ENCODE measurements at places on chromosomes 11 and 22.

GRCh38 chr11:35288309-35288708, 131.0 kb downstream of the SLC1A2 start:
- no peak for DNase-seq

DNA sequence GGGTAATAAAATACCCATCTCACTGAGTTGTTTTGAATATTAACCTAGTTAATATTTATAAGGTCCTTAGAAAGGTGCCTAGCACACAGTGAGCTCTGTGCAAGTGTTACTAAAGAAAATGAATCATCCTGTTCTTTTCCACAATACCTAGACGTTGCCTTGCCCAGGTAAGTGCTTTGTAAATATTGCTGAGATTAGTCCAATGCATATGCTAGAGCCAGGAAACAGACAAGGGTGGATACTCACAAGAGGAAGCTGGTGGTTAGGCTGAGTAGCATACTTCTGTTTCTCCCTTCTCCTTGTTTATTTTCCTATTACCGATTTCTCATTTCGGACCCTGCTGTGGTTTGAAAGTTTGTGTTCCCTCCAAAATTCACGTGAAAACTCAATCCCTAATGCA, 58.1 kb upstream of the BARX2 start:
- DNase-seq, result no peak

GRCh38 chr11:60854140-60854846, 1.5 kb downstream of the PTGDR2 start:
- no peak for DNase-seq

- no peak for DNase-seq
Measured at GRCh38 chr22:24021304-24021703, 10.2 kb downstream of the CABIN1 start.

DNA sequence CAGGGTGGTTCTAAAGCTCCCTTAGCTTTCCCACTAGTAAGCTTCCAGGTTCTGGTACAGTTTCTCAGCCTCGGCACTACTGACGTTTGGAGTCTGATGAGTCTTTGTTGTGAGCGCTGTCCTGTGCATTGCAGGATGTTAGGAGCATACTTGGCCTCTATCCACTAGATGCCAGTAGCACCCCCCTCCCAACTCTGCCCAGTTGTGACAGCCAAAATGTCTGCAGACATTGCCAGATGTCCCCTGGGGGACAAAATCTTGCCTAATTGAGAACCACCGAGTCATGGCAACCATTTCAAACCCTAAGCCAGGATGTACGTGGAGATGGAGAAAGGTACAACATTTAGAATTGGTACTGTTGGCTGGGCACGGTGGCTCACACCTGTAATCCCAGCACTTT, 68.7 kb downstream of the PTPRJ start:
- no peak for DNase-seq

GRCh38 chr11:11808992-11809615, 32.7 kb upstream of the USP47 start:
- DNase-seq, result no peak

DNA sequence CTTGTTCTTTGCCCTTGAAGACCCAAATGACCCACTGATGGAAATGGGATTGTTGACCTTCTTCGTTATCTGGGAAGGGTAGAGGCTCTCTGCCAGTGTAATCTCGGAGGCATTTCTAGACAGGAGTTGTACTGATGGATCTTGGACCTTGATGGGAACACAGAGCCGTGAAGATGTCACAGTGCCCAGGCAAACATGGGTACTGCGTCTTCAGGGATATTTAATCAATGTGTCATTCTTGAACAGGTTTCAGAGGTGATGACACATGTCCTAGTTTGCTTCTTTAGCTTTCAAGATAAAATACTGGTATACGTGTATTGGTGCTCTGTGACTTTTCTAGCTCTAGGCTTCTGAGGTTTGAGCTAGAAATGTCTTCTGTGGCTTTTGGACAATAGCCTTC, 6.2 kb downstream of the LDLRAD3 start:
- DNase-seq, result no peak

- no peak for DNase-seq
Measured at GRCh38 chr11:63763496-63764339, 4.9 kb downstream of the ZFTA start.

GRCh38 chr22:44205516-44206329, 25.0 kb downstream of the PARVG start:
- no peak for DNase-seq

GRCh38 chr11:69588270-69588669, 52.7 kb upstream of the CCND1 start:
- no peak for DNase-seq

DNA sequence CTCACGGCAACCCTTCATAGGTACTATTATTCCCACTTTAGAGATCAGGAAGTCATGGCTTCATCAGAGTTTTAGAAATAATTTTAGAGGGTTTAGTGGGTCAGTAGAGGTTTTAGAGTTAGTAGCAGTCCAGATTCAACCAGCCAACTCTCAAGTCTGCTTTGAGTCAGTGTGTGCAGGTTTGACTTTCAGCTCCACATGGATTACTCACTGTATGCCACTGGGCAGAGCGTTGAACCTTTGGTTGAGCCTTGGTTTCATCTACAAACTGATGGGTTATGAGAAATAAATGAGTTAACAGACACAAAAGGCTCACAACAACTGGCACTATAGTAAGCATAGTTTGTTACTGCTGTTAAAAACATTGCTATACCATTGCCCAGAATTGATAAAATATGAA, 19.0 kb upstream of the TP53AIP1 start:
- DNase-seq, result no peak

GRCh38 chr22:31289344-31289743, 2.9 kb downstream of the PIK3IP1 start:
- DNase-seq, result no peak

DNA sequence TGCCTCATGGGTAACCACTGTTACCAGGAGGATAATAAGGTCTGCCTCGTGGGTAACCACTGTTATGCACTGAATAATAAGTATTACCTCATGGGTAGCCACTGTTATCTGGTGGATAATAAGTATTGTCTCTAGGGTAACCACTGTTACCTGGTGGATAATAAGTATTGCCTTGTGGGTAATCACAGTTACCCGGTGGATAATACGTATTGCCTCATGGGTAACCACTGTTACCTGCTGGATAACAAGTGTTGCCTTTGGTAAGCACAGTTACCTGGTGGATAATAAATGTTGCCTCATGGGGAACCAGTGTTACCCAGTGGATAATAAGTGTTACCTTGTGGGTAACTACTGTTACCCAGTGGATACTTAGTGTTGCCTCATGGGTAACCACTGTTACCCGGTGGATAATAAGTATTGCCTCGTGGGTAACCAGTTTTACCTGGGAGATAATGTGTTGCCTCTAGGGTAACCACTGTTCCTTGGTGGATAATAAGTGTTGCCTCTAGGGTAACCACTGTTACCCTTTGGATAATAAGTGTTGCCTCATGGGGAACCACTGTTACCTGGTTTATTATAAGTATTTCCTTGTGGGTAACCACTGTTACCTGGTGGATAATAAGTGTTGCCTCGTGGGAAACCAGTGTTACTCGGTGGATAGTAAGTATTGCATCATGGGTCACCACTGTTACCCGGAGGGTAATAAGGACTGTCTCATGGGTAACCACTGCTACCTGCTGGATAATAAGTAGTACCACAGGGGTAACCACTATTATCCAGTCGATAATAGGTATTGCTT, 10.6 kb upstream of the NXPE4 start:
- no peak for DNase-seq

DNA sequence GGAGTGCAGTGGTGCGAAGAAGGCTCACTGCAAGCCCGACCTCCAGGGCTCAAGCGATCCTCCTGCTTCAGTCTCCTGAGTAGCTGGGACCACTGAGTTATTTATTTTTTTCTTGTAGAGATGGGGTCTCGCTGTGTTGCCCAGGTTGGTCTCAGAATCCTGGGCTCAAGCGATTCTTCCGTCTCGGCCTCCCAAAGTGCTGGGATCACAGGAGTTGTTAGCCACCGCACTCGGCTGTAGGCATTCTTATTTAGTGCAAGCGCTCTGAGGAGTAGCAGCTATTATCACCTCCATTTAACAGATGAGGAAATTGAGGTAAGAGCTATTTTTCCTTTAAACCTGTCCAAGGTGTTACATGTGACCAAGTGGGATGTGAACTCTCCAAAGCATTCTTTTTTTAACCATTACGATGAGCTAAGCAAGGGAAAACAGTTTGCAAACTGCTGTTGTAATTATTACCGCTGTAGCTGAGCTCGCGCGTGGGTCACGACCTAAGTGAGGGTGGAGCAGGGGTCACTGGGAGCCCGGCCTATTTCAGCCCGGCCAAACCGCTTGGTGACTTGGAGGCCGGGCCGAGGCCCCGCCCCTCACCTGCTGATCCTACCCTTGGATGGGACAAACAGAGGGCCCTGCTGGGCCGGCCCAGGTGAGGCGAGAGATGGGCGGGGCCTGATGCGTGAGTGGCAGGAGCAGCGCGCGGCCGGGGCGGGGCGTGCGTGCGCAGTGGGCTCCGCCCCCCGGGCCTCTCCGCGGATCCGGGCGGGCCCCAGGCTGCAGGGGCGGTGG, 449 bp upstream of the KREMEN1 start:
- peak; percentile 39 for DNase-seq

DNA sequence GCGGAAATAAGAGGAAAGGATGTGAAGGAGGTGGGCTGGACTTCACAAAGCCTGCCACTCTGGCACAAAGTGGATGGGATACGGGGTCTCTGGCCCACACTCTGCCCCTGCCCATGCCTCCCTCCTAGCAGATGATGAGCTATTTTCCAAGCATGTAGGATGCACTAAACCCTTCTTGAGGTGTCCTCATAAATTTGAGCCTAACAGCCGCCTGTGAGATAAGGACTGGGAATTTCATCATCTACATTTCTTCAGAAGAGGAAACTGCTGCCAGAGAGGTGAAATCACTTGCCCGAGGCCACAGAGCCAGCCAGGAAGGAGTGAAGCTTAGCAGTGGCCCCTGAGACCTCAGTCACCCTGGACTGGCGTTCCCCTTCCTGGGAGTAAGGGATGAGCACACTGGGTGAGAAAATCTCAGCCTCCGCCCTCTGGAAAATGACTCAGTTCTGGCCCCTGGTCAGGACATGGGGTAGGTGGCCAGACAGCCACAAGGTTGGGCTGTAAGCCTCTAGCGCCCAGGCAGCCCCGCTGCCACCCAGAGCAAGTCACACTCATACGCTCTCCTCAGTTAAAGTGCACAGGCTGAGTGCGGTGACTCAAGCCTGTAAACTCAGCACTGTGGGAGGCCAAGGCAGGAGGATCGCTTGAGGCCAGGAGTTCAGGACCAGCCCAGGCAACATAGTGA, 27.9 kb downstream of the MB start:
- DNase-seq, result peak; percentile 47

DNA sequence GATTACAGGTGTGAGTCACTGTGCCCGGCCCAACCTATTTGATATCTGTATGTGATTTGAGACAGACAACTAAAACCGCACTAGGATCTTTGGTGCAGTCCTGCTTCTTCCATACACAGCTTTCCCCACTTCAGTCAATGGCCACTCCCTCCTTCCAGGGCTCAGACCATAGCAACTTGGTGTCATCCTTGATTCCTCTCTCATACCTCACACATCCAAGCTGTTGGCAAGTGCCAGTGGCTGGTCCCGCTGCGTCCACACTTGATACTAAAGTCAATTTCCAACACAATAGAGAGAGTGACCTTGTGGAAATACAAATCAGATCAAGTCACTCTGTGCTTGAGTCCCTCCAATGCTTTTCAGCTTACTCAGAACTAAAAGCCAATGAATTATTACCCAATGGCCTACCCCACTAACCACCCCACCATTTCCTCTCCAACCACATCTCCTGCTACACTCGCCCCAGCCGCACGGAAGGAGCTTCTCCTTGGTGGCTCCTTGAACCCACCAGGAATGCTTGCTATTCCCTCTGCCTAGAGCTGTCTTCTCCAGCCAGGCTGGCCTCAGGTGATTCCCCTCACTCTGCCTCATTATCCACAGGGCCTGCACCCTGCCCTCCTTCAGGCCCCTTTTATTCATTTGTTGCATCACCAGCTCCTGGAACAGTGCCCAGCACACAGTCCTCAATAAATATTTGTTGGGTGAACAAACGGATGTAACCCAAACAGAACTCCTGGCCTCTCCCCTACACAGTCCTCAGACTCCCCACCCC, 12.9 kb downstream of the ABTB2 start:
- DNase-seq, result peak; percentile 74

DNA sequence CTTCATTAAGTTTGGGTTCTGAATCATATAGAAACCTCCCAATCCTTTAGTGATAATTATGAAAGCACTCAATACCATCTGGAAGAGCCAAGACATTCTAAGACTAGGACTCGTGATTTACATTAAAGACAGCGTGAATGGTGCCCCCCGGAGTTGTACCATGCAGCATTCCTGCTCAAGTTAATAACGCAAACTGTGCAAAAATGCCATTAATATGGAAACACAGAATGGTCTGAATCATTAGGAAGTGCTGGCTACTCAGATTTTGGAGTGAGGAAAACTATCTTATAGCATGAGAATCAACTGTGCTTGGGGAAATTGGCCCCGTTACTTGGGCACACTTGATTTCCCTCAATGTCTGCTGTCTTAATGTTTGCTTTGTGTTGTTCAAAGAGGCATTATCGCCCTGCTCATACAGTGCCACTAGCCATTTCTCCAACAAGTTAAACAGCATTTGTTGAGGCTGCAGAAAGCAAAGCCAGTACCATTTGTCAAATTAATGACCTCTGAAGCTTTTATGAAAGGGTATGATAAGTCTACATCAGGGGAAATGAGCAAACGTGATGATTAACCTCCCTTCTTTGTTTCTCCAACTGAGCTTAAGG, 18.5 kb upstream of the TPH1 start:
- no peak for DNase-seq

DNA sequence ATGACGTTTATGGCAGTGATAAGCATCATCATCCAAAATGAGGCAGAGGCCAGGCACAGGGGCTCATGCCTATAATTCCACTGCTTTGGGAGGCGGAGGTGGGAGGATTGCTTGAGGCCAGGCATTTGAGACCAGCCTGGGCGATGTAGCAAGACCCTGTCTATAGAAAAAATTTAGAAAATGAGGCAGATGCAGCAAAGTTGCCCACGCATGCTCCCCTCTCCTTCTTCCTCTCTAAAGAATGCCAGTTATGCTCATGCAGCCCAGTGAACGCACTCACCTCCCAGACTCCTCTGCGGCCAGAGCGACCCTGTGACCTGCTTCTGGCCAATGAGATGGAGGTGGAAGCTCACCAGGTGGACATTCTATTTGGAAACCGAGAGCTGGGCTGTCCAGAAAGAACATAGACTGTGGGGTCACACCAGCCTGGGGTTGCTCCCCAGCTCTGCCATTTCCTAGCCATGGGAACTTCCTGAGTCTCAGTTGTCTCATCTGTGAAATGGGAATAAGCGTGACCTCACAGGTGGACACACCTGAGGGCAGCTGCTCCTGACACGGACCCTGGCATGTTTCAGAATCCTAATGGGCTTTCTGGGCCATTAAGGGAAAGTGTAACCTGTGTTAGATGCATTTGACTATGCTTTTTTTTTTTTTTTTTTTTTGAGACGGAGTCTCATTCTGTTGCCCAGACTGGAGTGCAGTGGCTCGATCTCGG, 44.9 kb downstream of the MCM5 start:
- DNase-seq, result no peak

DNA sequence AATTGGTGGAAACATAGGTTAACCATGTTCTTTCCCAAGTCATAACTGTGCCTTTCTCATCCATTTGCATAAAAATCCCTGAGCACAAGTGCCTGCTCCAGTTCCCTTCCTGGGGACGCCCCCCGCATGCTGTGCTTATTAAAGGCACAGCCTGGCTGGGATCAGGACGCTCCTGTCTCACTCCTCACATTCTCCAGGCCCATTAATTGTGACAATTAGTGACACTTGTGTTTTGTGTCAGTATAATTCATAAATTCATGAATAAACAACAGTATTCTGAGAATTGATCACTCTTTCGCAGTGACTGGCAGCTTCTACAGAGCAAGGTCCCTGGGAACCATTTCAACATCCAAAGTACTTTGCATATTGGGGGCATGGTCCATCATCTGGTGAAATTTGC, 1354.4 kb downstream of the TBC1D22A start:
- DNase-seq, result no peak

GRCh38 chr11:112963368-112963955, 2.2 kb downstream of the NCAM1 start:
- no peak for DNase-seq

Measured in fibroblast of skin of left quadriceps (primary cell).